ENCODE measurements at places on chromosomes 3 and 15. TPM values are rescaled to one million over a fixed set of nuclear protein-coding genes. Genes with fewer than 3 reads are reported as not detected.

Gene CPLX3
- not detected for total RNA-seq

Gene CX3CR1
- total RNA-seq: 1.9 TPM

Gene MEGF11
- total RNA-seq: not detected

Gene C2CD4A
- total RNA-seq: 2.3 TPM

Gene ST3GAL6
- 8.7 TPM for total RNA-seq

Gene ZNF660
- 1.2 TPM for total RNA-seq

Gene KLF15
- 13.2 TPM for total RNA-seq

Gene EHHADH
- 1.9 TPM for total RNA-seq

Gene VIPR1
- total RNA-seq: 0.37 TPM

DNA sequence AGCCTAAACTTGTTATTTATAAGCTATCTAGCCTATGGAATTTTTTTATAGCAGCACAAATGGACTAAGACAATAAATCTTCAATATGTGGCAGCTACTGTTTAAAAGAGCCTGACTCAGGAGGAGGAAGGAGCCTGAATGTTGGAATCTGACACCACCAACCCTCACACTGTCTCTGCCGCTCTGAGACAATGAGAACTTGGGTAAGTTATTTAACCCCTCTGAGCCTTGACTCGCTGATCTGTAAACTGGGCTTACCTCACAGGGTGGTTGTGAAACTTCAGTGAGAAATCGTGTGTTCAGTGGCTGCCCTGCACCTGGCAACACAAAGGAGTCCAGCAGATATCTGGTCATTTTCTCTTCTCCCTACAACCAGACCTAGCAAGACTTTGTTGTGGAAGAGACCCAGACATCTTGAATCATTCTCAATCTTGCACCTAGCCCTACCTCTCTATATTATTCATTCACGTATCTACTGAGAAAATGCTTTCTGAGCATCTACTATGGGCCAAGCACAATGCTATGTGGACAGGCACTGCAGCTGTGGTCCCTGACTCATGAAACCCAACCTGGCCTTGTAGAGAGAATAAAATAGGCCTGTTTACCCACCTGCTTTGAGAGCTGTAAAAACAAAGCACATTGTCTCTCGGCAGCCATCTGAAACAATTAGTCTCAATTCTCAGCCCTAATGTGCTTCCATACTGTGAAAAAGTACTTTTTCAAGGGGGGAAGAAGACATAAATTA, 81.9 kb upstream of the SLC25A36 start:
- no peak for DNase-seq
- no peaks in the 10 kb centered on the region for H3K36me3 ChIP-seq
- H3K4me1 ChIP-seq: no peaks in the 10 kb centered on the region
- H3K27ac ChIP-seq: no peak overlapping the region

- H3K4me3 ChIP-seq: no peak overlapping the region
- no peak overlapping the region for H3K27ac ChIP-seq
- no peaks in the 10 kb centered on the region for H3K27me3 ChIP-seq
- no peaks in the 10 kb centered on the region for H3K36me3 ChIP-seq
These were observed 26.8 kb downstream of the NFKBIZ start for GRCh38 chr3:101876142-101876541.

- no peaks in the 10 kb centered on the region for H3K36me3 ChIP-seq
- H3K4me3 ChIP-seq: no peak overlapping the region
- H3K4me1 ChIP-seq: no peaks in the 10 kb centered on the region
These were observed 611.7 kb downstream of the VGLL3 start for GRCh38 chr3:86379280-86379679.

DNA sequence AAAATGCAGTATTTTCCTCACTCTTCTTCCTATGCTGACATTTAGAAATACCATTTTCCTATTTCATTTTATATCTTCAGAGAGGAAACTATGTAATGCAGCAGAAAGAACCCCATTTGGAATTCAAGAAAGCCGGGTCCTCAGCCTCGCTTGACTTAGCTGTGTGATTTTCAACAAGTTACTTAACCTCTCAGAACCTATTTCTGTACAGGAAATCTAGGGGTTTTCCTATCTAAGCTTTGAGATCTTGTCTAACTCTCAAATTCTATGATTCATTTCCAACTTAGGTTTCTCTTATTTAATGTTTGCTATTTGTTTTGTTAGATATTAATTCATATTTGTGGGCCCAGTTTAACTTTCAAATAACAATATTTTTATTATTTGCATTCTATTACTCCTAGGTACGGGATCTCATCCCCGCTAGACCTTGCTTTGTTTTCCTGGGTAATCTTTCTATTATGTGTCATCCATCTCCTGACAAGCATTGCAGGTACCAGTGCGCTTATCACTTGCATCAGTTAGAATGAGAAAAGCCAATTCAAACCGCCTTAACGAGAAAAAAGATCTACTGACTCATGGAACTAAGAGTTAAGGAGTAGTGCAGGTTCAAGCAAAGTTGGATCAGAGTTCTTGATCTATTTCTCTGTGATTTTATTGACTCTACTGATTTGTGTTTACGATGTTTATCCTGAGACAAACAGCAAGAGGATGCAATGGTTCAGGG, 70.6 kb upstream of the BHLHE40 start:
- no peaks in the 10 kb centered on the region for H3K36me3 ChIP-seq
- no peak for DNase-seq
- no peaks in the 10 kb centered on the region for H3K4me1 ChIP-seq

DNA sequence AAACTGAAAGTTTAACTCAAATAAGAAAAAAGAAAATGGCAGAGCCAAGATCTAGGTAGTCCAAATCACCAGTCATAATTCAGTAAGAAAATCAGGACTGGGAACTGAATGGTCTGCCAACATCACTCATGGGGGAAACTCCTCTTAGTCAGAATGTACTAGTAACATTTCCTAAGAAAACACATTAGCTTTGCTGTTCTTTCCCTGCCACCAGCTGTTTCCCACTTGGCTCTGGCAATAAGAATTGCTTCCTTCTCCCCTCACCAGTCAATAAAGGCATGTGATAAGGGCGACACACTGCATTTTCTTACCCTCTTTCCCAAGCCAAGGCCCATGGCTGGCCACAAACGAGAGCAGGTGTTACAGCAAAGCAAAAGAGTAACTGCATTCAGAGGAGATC, 46.1 kb downstream of the PIK3R4 start:
- H3K4me1 ChIP-seq: no peaks in the 10 kb centered on the region
- H3K27ac ChIP-seq: no peak overlapping the region
- no peak for DNase-seq
- no peak overlapping the region for H3K4me3 ChIP-seq
- H3K27me3 ChIP-seq: no peaks in the 10 kb centered on the region

- no peak for DNase-seq
- H3K36me3 ChIP-seq: no peaks in the 10 kb centered on the region
- H3K27ac ChIP-seq: peak overlapping the region; percentile 50
- no peaks in the 10 kb centered on the region for H3K27me3 ChIP-seq
These were observed 41.6 kb upstream of the GALNT15 start for GRCh38 chr3:16132928-16133327.

DNA sequence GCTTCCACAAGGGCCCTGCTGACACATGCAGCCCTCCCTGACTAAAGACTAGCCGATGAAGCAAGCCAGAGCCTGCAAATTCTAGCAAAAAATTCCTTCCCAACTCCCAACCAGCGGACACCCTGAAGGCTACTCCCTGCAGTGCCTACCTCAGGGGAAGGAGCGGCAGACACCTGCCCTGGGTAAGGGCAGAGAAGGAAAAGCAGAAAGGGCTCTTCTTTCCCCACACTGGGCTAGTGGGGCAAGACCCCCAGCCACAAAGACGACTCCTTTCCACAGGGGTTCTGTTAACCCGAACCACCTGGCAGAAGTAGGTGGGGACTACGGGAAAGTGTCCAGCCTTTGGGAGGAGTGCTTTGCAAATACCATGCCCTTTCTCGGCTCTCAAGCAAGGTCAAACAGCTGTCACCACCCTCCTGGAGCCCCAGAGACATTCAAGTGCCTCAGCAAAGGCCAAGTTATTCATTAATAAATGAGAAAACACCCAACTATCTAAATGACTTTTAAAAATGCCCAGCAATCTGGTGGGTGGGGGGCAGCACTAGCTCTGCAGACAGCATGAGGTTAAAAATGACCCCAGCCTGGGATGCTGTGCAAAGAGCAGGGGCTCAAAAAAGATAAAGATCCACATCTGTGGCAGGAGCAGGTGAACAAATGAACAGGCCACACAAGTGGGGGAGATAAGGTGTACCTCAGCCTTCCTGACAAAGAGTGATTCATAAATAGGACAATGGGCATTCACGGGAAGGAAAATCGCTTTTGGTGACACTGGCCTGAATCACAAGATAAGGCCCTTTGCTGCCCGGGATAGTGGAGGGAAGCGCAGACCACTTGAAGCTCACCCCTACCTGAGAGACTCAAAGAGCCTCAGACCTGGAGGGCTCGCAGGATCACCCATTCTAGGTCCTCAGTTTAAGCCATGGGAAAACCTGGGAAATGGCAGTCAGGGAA, 33.0 kb downstream of the CCDC12 start:
- peak overlapping the region; percentile 90 for H3K27ac ChIP-seq
- H3K4me3 ChIP-seq: peak overlapping the region; percentile 7
- H3K36me3 ChIP-seq: peaks cover 16% of the 10 kb centered on the region
- peaks cover 79% of the 10 kb centered on the region for H3K4me1 ChIP-seq

DNA sequence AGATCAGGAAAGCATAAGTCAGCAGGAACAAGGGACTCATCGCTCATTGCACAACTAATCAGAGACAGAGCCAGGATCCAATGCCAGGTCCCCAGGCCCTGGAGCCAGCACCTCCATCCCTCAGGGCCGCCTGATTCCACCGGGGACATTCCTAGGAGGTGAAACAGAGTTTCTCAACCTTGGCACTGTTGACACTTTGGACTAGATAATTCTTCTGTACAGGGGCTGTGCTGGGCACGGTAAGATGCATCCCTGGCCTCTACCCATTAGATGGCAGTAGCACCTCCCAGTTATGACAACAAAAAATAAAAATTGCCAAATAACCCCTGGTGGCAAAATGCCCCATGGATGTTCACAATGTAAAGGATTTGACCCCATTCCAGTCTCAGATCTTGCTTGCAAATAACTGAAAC, 127.7 kb downstream of the MTHFS start:
- no peaks in the 10 kb centered on the region for H3K36me3 ChIP-seq
- no peaks in the 10 kb centered on the region for H3K27me3 ChIP-seq
- no peak for DNase-seq
- no peak overlapping the region for H3K4me3 ChIP-seq
- H3K27ac ChIP-seq: no peak overlapping the region

DNA sequence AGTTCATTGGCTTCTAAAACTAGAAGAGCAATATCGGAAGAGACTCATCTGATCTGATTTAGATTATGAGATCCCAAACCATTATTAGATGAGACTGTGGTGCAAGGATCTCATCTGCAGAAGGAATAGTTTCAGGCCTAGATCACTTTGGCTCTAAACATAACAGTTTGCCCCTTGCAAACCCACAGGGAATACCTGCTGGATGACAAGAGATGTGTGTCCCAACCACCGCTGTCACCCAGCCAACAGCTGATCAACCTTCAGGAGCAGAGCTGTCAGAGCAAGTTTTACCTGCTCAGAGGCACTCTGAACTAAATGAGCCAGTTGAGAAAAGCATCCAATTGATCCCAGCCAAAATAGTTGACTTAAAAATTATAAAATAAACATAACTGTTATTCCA, 64.0 kb upstream of the ST3GAL6 start:
- no peaks in the 10 kb centered on the region for H3K4me1 ChIP-seq
- no peak overlapping the region for H3K27ac ChIP-seq
- no peaks in the 10 kb centered on the region for H3K36me3 ChIP-seq
- H3K27me3 ChIP-seq: no peaks in the 10 kb centered on the region
- DNase-seq: no peak
- H3K4me3 ChIP-seq: no peak overlapping the region

- no peaks in the 10 kb centered on the region for H3K27me3 ChIP-seq
- H3K4me1 ChIP-seq: no peaks in the 10 kb centered on the region
- H3K36me3 ChIP-seq: no peaks in the 10 kb centered on the region
- DNase-seq: no peak
These were observed 3.2 kb upstream of the GPR171 start for GRCh38 chr3:151206201-151206600.

DNA sequence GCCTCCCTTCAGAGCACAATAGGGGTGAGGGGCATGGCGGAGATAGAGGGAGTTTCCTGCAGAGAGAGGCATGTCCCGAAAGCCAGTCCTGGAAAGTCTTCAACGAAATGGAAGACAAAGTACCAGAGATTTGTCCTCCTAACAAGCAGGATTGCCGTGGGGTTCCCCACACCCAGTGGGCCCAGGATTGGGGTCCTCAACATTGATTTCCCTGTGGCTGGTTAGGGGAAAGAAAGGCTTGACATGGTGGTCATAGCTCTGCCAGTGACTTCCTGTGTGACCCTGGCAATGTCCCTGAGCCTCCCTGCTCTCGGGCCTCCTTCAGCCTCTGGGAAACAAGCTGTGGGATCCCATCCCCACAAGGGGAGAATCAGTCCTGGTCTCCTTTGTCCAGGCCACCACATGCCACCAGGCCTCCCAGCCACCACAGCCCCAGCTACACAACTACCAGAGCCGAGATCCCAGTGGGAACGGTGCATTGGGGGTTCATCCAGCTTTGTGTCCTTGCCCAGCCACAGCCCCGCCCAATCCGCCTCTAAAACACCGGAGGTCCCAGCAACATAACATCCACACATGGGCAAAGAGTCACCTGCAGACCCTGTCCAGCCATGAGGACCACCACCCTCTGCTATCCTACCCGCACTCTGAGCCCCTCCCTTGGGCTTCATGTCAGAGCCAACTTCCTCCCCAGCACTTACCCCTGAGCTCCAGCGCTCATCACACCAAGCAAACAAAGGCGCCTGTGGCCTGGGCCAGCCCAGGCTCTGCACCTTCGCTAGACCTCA, 63.0 kb downstream of the ADAMTS17 start:
- no peak overlapping the region for H3K4me3 ChIP-seq
- peaks cover 18% of the 10 kb centered on the region for H3K36me3 ChIP-seq
- no peak overlapping the region for H3K27ac ChIP-seq
- H3K4me1 ChIP-seq: peaks cover 3% of the 10 kb centered on the region

GRCh38 chr3:101262393-101263240, 57.8 kb downstream of the IMPG2 start:
- no peak for DNase-seq
- no peak overlapping the region for H3K27ac ChIP-seq
- H3K4me3 ChIP-seq: no peak overlapping the region
- no peaks in the 10 kb centered on the region for H3K27me3 ChIP-seq

- no peak overlapping the region for H3K27ac ChIP-seq
- peaks cover 3% of the 10 kb centered on the region for H3K36me3 ChIP-seq
- H3K4me1 ChIP-seq: no peaks in the 10 kb centered on the region
- H3K4me3 ChIP-seq: no peak overlapping the region
- no peaks in the 10 kb centered on the region for H3K27me3 ChIP-seq
These were observed 24.6 kb downstream of the TRIP4 start for GRCh38 chr15:64412216-64412615.

DNA sequence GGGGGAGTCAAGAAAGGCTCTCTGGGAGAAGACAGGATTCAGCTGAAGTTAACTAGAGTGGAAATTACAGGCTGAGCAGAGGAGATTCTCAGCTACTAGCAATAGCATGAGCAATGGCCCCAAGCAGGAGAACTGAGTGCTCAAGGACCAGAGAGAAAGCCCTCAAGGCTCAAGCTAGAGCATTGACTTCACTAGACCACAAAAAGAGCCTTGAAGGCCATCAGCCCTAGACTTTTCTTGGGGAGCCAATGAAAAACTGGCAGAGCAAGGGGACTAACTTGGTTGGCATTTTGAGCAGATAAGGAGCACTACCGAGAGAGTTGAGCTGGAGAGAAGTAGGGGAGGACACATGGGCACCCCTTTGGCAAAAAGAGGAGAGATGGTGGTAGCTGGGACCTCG, 277.6 kb downstream of the FEZF2 start:
- DNase-seq: no peak
- no peak overlapping the region for H3K4me3 ChIP-seq
- H3K36me3 ChIP-seq: no peaks in the 10 kb centered on the region
- peak overlapping the region; percentile 80 for H3K27ac ChIP-seq
- peaks cover 40% of the 10 kb centered on the region for H3K4me1 ChIP-seq
